LHCN-M2 (cell line): ENCODE measurements at places on chromosomes 1 and 21. TPM values are rescaled to one million over a fixed set of nuclear protein-coding genes. Genes with fewer than 3 reads are reported as not detected.

Gene HPCAL4
- total RNA-seq = 1.6 and 3.1 TPM in 2 replicates

DNA sequence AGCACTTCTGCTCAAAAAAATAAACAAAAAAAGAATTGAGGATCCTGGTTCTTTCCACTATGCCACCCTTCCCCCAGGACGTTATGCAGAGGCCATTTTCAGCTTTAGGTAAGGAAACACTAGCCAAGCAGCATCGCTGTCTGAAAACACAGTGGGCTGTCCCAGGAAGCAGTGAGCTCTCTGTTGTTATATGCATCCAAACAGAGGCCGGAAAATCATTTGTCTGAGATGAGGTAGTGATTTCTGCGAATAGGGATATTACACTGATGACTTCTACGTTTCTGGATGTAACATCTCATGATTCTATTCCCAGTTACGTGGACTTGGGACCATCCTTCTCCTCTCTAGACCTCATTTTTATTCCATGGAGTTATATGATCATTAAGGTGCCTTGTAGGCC lies 137.2 kb downstream of the OMA1 start:
- DNase-seq = no peak

DNA sequence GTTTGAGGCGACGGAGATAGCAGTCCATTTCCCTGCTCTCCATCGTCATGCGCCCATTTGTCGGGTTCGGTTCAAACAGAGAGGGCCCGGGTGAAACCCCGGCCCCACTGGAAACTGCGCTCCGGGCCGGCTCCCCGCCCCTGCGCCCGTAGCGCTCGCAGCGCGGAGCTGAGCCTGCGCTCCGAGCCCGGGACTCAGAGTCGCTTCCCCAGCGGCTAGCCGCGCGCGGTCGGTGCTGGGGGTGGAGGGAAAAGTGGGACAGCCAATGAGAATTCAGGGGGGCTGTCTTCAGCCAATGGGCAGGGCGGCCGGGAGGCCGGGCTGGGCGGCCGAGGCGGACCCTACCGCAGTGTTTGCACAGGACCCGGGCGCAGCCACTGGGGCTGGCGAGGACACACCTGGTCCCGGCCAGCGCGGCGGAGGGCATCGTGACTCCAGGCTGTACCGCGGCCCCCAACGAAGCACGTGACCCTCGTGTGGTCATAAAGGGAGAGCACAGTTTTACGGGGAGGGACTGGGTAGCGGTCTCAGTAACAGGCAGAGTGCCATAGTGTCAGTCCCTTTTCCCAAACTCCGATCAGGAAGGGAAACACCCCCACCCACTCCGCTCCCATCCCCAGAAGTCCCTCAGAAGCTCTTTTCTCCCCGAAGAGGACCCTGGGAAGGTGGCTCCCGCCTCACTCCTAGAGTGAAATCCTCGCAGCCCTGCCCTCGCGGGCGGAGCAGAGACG lies at the start of gene INKA2:
INKA2 (minus strand) TSS at position 202 of the 731 bp plus-strand sequence; CDS start at position 49, 153 bp downstream.
- peak; percentile 88 for DNase-seq

Gene AZIN2
- total RNA-seq = 4.9 and 5.0 TPM in 2 replicates

Gene RNU1-3
- under 0.01 TPM in 1 of 2 replicates, not detected in the other for total RNA-seq

DNA sequence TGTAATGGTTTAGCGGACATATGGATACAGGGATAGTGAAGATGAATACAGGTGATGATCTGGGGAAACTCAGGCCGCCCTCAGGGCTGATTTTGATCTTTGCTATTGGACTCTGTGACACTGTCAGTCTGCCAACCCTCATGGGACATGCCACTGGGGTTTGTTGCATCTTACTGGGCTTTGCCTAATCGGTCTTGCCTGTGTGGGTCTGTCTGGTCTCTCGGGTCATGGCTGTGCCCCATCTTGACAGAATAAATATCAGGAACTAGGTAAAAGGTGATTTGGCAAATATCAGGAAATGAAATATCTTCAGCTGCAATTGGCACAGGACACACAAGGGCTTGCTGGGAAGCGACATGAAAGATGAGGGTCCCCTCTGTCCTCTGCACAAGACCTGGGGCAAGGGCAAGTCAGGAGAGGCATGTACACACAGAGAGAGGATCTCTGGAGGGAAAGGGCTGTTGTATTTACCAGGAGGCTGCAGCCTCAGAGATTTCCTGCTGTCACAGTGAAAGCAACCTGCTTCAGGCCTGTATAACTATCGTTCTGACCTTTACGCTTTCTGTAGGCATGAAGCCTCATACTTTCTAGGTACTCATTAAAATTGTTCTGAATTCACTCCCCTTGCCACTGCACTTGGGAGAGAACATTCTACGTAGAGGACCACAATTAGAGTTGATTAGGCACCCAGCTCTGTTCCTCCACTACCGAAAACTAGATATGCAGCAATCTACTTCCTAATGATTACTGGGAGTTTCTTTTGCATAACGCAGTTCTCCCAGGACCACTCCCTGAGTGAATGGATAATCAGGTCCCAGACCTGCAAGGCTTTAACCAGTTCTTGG lies 52.0 kb upstream of the GADD45A start:
- no peak for DNase-seq

DNA sequence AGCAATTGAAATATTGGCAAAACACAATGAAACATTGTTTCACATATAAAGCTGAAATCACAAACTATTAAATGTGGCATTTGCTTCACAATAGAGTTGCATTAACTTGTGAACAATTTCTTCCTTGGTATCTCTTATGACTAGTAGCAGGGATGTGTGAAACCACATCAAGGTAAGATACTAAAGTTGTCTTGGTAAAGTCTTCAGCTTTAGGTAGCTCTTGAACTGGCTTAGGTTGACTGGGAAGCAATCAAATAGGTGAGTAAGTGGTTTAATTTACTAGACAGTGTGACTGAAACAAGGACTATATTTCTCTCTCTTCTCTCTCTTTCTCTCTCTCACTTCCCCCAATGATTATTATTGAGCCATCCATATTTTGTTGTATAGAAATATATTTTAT lies 141.5 kb upstream of the KCNK2 start:
- DNase-seq = no peak

DNA sequence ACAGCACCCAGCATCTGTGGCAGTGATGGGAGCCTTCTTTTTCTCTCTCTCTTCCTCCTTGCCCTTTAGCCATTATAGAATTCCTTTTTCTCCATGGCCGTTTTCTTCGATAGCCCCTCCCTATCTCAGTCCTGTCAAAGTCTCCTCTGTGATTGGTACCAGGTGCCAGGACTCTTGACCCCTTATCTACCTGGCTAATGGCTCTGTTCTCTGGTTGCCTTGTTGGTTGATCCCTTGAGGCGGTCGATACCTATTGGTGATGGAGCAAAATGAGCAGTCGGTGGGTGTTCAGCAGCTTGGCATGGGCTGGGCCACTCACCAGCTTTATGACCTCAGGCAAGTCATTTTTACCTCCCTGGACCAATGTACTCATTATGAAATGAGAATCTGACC lies 2.0 kb downstream of the ATF3 start:
- DNase-seq = no peak

- DNase-seq = no peak
These were observed 92.3 kb upstream of the CHODL start for GRCh38 chr21:18152371-18152770.
